Stimulated activated CD8-positive, alpha-beta memory T cell treated with anti-CD3 and anti-CD28 coated beads, Interleukin-7, amount 100 ng/mL, for 1 hour (primary cell): ENCODE measurements at places on chromosomes 11 and 22.

GRCh38 chr11:19938169-19938856 is 222.0 kb downstream of the DBX1 start:
- DNase-seq, result no peak

DNA sequence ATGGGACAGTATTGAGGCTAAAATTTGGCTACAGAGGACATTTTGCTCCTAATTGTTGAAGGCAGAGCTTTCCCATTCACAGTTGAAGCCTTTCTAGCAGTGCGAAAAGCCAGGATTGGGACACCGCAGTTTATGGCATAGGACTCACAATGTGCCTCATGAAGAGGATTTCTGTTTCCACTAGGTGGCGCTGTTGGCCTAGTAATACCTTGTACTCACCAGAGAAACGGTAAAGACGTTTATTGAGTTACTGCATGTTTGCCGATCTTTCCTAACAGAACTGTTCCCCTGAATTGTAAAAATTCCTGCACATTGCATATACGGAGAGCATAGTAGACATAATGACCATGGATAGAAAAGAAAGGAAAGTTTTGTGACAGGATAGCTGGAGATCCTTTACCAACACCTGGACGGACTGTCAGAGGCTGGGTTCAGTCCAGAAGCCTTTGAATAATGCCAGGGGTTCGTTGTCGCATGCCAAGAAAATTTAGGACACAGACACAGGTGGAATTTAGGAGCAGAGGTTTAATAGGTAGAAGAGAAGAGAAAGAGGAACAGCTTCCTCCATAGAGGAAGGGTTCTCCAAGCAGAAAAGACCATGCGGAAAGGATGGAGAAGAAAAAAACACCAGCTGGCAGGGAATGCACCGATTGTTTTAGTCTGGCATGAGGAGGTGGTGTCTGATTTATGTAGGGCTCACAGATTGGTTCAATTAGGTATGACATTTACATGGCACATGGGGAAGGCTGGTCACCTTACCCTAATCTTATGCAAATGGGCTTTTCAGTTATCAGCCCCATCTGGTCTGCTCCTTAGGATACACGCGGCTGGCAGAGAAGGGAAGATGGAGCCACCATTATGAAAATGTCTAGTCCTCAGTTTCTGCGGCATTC is 10.8 kb upstream of the OR51D1 start:
- DNase-seq, result no peak

DNA sequence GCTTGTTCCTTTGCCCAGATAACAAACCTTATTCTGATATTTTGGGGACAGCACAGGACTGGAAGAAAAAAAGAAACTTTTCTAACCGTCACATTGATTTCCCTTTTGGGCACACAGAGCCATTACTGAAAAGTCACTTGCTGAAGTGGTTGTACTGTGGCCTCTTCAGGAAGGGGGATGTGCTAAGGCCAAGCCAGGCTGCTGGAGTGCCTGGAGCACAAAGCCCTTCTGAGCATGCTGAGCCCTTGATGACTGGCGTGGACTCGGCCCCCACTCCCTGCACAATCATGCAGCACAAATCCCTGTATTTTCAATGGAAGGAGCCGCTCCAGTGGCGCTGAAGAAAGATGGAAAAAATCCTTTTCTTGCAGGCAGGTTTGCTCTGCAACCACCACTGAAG is 164.2 kb downstream of the NTM start:
- no peak for DNase-seq

DNA sequence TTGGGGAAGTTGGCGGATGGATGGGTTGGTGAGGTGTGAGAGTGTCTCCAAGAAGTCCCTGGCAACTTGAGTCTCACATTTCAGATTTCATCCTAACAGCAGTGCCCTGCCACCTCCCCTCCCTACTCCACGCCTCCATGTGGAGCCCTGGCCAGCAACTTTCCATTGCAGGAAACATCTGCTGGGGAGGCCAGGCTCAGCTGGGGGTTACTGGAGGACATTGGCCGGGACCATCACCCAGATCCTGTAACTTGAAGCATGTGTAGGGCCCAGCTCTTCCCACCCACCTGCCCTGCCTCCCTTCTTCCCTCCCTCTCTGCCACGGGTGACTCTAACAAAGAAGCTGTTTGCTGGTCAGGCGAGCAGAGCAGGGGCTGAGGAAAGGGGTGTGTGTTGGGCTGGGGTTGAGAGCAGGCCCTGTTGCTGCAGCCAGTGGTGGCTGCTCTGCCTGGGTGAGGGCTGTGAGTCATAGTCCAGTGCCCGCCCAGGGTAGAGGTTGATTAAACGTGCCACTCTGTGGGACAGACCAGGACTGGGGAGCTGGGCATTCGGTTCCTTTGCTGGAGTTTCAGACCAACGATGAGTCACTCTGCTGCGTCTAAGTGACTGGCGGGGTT is 64.0 kb downstream of the SCN3B start:
- DNase-seq, result no peak

DNA sequence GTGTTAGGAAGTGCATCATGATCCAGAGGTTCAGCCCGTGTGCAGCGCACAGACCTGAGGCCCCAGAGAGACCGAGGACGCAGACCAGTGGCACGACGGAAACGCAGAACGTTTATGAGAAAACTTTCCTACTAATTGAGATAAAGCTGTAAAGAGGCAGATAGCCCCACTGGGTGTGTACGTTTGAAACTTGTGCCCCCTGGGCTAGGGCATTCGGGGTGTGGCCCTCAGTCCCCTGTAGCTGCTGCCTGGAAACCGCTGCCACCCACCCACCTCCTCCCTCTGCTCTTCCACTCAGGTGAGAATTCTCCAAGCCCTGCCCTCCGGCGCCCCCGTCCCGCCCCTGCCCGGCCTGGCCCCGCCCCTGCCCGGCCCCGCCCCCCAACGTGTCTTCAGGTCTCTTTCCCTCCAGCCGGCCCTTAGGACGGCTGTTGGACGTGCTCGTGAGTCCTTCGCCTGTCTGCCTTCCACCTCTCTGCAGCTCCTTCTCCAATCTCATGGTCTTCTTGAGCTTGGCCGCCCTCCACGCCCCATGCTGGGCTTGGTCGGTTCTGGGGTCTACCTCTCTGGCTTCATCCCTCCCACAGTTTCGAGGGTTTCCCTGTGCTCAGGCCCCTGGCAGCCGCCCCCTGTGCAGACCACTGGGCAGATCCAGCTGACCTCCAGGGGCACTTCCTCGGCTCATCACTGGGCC is 12.1 kb downstream of the MAPK8IP2 start:
- no peak for DNase-seq

GRCh38 chr11:12198251-12199222 is 88.1 kb downstream of the MICAL2 start:
- DNase-seq, result no peak
